ENCODE measurements at places on chromosomes 5 and 9.

GRCh38 chr9:5596173-5596572 is 32.7 kb upstream of the RIC1 start:
- no peak for DNase-seq

GRCh38 chr5:61311056-61311610 is 20.9 kb upstream of the ZSWIM6 start:
- no peak for DNase-seq

- no peak for DNase-seq
Observed at GRCh38 chr9:76581731-76582130, 122.7 kb downstream of the GCNT1 start.

- no peak for DNase-seq
Observed at GRCh38 chr5:34755926-34756325, 83.0 kb upstream of the TTC23L start.

- no peak for DNase-seq
Observed at GRCh38 chr9:135575995-135576631, 14.6 kb downstream of the PAEP start.

GRCh38 chr5:88426441-88426840 is 157.8 kb upstream of the TMEM161B start:
- DNase-seq, result no peak

DNA sequence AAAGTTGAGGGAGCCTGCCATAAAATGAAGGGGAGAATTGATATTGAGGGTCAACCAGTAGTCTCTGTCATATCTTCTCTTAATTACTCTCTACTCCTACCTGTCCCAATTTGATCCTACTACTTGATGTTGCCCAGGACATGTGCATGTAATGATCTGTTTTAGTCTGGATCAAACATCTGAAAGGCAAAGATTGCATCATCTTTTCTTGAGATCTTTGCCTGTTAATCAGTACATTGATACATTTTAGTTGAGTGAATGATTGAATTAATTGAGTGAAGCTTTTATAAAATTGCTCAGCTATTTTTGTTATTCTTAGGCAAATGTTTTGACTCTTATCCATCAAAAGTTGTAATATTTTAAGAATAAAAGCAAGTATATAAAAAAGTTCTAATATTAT is 21.7 kb downstream of the ARHGEF28 start:
- DNase-seq, result no peak

DNA sequence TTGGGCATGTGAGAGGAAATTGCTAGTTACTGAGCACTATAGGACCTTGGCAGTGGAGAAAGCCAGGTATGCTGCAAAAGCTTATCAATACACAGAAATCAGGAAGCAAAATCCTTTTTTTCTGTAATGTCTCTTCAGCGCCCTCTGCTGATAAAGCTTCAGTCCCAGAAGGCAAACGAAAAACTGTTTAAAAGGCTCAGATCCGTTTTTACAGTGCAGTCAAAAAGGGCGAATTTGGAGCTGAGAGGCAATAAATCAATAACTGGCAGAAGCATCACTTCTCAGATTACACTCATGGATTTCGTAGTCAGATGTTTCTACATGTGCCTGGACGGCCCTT is 1.1 kb upstream of the MAN2A1 start:
- no peak for DNase-seq

- no peak for DNase-seq
Observed at GRCh38 chr5:61293071-61293470, 39.0 kb upstream of the ZSWIM6 start.

DNA sequence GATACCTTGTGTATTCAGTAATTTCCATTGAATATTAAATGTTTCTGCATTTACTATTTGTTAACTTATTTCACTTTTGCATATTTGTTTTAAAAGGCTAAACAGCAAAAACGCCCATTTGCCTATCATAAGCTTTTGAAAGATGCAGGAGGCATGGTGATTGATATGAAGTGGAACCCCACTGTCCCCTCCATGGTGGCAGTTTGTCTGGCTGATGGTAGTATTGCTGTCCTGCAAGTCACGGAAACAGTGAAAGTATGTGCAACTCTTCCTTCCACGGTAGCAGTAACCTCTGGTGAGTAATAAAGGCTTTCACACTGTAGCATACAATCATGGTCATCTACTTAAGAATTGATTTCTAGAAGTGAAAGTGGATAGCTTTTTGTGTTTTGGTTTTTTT is 3.8 kb downstream of the NUP214 start:
- no peak for DNase-seq

GRCh38 chr5:90940227-90940995 is 381.8 kb downstream of the ADGRV1 start:
- no peak for DNase-seq

- DNase-seq, result no peak
Observed at GRCh38 chr9:134391319-134392231, 65.3 kb downstream of the RXRA start.

GRCh38 chr5:68928617-68929302 is 165.1 kb upstream of the SLC30A5 start:
- DNase-seq, result no peak

GRCh38 chr9:106228861-106229260 is 534.5 kb downstream of the TMEM38B start:
- DNase-seq, result no peak

GRCh38 chr9:129761901-129762369 is 9.1 kb upstream of the PTGES start:
- DNase-seq, result no peak

DNA sequence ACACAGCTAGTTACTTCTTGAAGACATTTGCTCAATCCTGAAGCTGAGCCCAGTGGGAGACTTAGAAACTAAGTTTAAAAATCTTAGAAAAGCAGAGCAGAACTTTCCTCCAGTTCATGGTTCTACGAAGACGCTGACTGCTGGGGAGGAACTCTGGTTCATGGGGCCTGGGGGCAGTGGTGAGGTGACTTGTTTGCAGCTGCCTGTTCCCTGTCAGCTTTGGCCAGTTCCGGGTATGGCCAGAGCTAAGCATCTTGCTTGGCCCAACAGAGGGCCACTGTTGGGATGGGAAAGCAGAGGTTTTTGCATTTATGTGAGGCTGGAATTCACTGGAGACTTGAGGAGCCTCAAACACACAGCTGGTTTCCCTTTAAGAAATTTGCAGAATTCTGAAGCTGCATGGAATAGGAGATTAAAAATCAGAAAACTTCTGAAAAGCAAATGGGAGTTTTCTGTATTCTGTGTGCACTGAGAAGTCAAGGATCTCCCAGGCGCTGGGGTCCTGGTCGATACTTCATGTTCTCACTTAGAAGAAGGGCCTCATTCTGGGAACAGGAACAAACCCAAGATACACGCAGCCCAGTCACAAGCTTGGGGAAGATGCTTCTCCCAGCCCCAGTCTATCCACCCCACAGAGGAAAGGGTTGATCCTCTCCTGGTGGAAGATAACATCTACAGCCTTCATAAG is 10.6 kb upstream of the HMHB1 start:
- DNase-seq, result no peak

GRCh38 chr5:170286386-170286925 is 11.1 kb downstream of the LCP2 start:
- no peak for DNase-seq

DNA sequence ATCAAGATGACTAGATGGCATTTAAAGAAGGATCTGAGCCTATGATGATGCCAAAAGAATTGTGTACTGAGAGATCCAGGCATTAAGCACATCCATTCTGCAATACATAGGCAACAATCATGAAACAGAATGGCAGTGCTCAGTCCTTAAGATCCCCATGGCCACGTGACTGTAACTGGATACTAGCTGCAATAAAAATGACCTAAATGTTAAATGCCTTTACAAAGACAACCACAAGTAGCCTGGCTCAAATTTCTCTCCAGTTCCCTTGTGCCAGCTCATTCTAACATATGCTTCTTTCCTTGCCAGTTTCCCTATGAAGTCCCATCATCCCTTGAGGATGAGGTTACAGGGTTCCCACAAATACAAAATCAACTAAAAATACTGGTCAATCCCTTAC is 148.3 kb upstream of the GHR start:
- no peak for DNase-seq

- no peak for DNase-seq
Observed at GRCh38 chr5:135076051-135076491, 42.0 kb upstream of the PITX1 start.

- no peak for DNase-seq
Observed at GRCh38 chr5:90641528-90641927, 82.9 kb downstream of the ADGRV1 start.

- no peak for DNase-seq
Observed at GRCh38 chr9:97411440-97411788, 482 bp upstream of the TDRD7 start.

GRCh38 chr5:93580063-93580926 is 724 bp downstream of the NR2F1-AS1 start:
- no peak for DNase-seq

- DNase-seq, result no peak
Observed at GRCh38 chr5:42436051-42436450, 12.8 kb downstream of the GHR start.

- DNase-seq, result no peak
Observed at GRCh38 chr9:74973714-74974113, 21.0 kb upstream of the C9orf40 start.

DNA sequence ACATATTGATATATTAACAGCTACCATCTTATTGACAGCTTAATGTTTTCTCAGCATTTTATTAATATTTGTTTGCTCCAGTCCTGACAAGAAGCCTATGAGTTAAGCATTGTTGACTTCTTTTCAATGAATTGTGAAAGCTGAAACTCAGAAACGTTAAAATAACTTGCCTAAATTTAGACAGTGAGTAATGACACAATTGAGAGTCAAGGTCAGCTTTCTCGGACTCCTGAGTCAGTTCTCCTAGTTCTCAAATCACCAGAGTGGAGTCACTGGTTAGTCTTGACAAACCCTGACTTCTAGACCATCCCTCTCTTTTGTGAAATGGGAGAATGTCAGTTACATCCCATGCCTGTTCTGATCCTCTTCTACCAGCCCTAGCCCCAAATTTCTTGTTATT is 222.7 kb upstream of the ACO1 start:
- DNase-seq, result no peak

DNA sequence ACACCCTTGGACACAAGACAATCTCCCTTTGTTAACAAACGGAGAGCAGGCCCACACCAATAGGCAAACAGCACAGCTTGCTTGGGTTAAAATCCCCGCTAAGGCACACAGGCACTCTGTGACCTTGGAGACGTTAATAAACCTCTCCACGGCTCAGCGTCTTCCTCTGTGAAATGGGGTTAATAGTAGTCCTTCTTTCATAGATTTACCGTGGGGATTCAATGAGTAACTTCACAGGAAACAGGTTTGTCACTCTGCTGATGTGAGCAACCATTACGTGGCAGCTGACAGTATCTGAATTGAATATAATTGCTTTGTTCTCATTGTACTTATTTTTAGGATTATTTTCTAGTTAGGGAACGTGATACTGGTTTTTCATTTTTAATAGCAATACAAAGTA is 65.2 kb upstream of the ADRA1B start:
- no peak for DNase-seq

DNA sequence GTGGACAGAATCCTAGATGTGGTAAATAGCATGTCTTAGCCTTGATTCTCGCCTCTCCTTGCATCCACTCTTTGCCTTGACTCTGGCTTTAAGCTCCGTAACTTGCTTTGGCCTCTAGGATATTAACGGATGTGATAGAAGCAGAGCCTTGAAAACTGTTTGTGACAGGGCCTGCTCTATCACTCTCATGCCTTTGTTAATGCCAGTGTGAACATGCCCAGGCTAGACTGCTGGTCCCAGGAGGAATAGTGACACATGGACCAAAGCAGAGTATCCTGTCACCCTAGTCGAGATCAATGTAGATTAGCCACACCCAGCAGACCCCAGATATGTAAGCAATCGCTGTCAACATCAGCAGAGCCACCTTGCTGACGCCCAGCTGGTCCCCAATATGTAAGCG is 109.9 kb upstream of the C9orf72 start:
- no peak for DNase-seq

GRCh38 chr5:14270209-14270702 is 127.1 kb downstream of the TRIO start:
- DNase-seq, result no peak

GRCh38 chr5:160649304-160649703 is 202.7 kb downstream of the ATP10B start:
- no peak for DNase-seq

GRCh38 chr5:178320281-178320855 is 87.8 kb upstream of the PHYKPL start:
- DNase-seq, result no peak

- DNase-seq, result no peak
Observed at GRCh38 chr9:72431036-72431435, 66.0 kb upstream of the ZFAND5 start.

DNA sequence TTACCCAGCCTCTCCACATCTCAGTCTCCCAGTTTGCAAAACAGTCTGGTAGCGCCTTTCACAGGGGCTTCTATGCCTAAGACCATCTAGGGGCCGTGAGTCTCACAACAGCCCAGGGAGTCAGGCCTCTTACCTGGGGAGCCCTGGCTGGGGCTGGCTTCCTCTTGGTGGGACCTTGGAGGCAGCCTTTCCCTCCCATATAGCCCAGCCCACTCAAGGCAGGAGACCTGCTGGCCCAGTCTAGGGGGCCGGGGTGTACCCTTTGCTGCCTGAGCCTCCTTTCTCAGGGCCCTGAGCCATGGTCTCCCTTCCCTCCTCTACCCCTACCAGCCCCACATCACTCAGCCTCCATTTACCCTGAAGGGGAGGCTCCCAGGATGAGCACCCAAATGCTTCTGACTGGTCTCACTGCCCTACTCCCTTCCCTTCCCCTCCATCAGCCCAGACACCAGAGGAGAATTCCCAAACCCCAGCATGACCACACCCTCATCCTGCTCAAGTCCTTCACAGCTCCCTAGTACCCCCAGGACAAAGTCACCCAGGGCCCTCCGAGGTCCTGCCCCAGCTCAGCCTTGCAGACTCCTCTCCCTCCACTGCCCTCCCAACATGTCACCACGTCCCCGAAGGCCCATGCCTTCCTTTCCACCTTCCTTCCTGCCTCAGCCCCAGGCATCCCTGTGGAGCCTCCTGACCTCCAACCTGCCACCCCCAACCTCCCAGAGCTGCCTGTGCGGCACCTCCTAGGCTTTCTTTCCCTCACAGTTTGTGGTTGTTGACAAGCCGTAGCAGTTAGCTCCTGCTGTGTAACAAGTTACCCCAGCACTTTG is 55.3 kb downstream of the BARX1 start:
- DNase-seq, result no peak

- DNase-seq, result no peak
Observed at GRCh38 chr5:164119806-164120447, 614.5 kb downstream of the MAT2B start.

- DNase-seq, result no peak
Observed at GRCh38 chr9:134172198-134173126, 8.1 kb upstream of the RNU6ATAC start.

DNA sequence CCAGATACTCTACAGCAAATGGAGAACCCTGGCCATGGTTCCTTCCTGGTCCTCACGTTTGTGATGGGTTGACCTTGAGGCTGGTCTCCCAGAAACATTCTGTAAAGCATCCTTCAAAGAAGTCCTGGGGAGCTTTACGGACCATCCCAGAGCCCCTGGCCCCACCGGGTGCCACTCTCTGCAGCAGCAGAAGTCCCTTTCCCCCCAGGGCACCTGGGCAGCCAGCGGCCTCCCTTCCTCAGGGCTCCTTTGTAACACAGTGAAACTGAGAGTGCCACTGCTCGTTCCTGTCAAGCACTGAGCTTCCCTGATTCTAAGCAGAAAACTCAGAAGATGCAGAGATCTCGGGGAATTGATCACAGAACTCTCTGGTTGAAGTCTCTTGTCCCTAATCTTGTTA is 104.3 kb downstream of the ENTREP1 start:
- DNase-seq, result no peak

- no peak for DNase-seq
Observed at GRCh38 chr5:90898326-90899013, 339.9 kb downstream of the ADGRV1 start.

Measured in tibial nerve (tissue), 4 donors.